Activated gamma-delta T cell treated with anti-CD3 and anti-CD28 coated beads, Interleukin-2, amount 50 U/mL, for 16 hours (primary cell): ENCODE measurements at places on chromosomes 5 and 9.

GRCh38 chr9:18297056-18297841 lies 176.7 kb upstream of the ADAMTSL1 start:
- no peak for DNase-seq

- no peak for DNase-seq
These were observed 32.4 kb downstream of the HOMER1 start for GRCh38 chr5:79481574-79481973.

DNA sequence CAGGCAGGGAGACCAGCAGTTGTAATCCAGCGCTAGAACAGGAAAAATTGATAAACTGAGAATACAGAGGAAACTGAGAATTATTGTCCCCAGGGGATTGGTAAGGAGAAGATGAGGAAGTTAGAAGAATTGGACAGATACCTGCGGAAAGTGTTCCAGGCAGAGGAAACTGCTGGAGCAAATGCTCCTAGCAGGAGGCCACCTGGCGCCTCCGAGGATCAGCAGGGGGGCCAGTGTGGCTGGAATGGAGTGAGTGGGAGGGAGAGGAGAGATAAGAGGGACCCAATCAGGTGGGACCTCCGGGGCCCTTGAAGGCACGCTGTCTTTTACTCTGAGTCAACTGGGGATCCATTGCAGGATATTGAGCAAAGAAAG lies 695 bp upstream of the ANXA6 start:
- no peak for DNase-seq

GRCh38 chr9:99041618-99042017 lies 63.3 kb upstream of the TGFBR1 start:
- no peak for DNase-seq

DNA sequence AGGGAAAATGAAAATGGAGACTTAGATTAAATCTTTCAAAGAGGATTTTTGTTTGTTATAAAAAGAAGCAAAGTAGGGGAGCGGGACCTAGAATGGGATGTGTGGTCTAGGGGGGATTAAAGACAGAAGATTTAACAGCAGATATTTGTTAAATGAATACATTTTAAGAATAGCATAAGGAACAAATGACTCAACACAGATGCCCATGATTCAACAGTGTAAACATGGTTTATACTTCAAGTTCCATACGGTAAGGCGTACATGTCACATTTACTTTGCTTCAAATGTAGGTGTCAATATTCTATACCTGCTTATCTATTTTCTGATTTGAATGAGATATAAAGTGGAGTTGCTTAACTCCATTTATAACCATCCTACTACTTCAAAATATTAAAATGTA lies 1.5 kb downstream of the TICAM2 start:
- DNase-seq: no peak

GRCh38 chr9:127050591-127051001 lies 71.8 kb downstream of the ANGPTL2 start:
- DNase-seq: no peak

GRCh38 chr5:34717426-34718327 lies 61.5 kb downstream of the RAI14 start:
- DNase-seq: no peak

- no peak for DNase-seq
These were observed 298.0 kb upstream of the MSX2 start for GRCh38 chr5:174426388-174426787.

GRCh38 chr9:98950262-98950661 lies 6.6 kb downstream of the COL15A1 start:
- no peak for DNase-seq

GRCh38 chr5:36407396-36407795 lies 105.7 kb upstream of the RANBP3L start:
- DNase-seq: no peak

DNA sequence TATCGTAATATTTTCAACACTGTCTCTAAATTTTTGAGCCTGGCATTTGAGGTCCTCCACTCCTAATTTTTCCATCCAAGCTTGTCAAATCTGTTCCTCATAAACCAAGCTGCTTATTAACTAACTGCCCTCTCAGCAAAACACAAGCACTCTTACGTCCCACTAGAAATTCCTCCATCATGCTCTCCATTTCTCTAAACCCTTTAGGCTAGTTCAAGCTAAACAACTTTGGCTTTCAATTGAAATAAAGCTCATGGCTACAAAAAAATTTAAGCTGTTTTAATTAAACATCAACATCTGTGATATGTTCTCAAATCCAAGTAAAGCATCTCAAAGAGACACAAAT lies 45.7 kb downstream of the RNF145 start:
- no peak for DNase-seq

DNA sequence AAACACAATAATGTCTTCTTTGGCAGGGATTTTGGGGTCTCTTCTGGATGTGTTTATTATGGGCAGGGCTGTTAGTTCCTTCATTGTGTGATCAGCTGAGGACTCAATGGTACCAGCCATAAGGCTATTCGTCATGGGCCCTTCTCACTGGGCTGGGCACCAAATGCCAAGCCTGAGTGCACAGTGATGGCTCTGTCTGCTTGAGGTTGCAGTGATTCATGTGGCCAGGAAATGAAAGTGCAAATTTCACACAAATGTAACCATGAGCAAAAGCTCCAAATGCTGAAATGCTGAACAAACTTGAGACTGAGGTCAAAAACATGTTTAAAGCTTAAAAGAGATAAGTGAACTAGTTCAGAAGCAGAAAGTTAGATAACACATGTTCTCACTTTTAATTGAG lies 191.0 kb downstream of the TARS1 start:
- DNase-seq: no peak

- DNase-seq: no peak
These were observed 148.4 kb upstream of the CLINT1 start for GRCh38 chr5:158007336-158007735.

DNA sequence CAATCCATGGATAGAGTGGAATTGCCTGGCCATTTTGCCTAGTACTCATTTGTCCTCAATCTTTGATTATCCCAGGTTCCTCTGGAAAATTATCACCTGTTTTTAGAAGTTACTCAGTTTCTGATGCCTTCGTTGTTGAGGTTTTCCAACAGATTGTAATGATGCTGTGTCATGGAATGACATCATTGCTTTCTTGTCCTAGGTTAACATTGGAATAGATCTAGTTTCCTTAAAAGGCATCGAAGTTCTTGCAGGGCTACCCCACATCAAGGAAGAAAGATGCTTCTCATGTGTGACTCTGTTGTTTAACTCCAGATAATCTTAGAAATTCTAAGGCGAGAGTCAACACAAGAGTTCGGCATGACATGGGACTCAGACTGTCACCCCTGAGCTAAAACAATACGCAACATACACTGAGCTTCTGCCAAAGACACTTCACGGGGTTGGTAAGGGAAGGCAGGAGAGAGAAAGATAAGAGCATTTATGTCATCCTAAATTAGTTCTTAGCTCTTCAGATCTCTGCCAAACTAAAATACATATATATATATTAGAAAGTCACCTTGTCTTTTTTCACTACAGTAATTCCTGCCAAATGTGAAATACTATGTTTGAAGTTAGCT lies 293.2 kb upstream of the WWC1 start:
- DNase-seq: no peak
